ENCODE measurements at places on chromosomes 5 and 9.

- no peak for DNase-seq
These were observed 52.7 kb downstream of the RXRA start for GRCh38 chr9:134378901-134379338.

DNA sequence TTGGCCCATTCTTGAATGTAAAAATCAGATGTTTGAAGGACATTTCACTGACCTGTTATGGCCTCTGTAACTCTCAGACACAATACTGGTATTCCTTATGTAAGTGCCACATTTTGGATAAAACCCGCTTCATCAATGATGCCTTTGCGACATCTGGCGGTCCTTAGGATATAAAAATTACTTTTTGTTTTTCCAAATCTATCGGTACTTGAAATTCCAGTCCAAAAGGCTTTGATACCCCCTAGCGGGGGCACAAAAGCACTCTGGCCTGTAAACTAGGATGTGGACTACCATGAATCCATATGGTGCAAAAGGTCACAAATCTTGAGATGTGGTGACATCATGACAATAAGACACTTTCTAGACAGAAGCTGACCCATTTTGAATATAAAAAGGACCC, 291.8 kb downstream of the KIAA0825 start:
- DNase-seq = no peak

DNA sequence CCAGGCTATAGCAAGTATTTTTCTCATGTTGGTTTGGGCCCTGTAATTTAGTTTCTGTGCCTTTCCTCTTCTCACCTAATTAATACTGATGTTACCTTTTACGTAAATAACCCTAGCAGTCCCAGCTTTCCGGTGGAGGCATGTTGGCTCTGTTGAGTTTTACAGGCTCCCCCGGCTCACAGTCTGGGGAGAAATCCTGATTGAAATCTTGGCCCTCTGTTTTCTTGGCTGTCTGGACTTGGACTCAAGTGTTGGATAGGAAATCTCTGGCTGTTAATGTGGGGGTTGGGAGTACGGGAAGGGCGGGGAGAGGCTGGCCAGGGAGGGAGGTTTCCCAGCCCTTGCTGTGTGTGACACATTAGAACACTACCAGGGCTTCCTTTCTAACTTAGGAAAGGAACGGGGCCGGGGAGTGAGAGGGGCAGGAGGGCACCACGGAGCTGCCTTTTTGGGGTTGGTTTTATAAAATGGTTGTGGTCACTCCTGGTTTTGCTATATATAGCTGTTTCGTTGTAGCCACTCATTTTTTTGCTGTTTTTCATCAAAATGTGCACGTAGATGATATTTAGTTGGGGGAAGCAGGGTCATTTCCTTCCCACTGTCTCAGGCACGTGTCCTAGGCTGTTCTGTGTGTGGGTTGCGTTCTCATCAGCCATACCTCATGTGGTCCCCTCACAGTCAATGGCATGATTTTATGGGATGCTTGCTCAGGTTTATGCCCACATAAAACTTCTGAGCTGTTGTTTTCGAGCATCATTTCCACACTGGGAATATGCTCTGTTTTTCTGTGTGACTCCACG, 11.0 kb downstream of the TRIO start:
- no peak for DNase-seq

GRCh38 chr5:15927710-15928380, 251.7 kb downstream of the MARCHF11 start:
- DNase-seq = no peak

DNA sequence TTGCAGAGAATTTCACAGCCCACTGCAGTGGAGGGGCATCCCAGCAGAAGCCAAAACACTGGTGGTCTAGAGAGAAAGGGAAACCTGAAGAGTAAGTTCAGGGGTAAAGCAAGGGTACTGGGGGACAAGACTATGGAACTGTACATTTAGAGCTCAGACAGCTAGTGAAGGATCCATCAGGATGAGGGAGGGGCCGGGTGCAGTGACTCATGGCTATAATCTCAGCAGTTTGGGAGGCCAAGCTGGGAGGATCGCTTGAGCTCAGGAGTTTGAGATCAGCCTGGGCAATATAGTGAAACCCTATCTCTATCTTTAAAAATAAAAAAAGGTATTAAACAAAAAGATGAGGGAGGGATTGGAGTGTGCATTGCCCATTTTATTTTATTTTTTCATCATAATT, 7.8 kb upstream of the ANKH start:
- no peak for DNase-seq

- no peak for DNase-seq
These were observed 1.9 kb upstream of the CDKN2B start for GRCh38 chr9:22010866-22011625.

DNA sequence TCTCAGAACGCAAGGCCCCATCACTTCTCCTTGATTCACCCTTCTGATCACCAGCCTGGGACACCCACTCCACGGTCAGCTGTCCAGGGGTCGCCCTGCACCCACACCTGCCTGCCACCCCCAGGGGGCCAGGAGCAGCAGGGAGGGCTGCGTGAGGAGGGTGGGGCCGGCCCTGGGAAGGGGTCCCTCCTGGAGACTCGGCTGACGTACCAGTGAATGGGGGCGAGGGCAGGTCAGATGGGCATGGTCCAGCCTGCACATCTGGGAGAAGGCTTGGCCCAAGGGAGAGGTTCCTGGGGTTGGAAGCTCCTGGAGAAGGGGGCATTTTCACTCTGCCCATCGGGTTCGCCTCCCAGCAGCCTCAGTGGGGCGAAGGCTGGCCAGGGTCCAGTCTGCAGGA, 21.8 kb upstream of the SARDH start:
- no peak for DNase-seq

DNA sequence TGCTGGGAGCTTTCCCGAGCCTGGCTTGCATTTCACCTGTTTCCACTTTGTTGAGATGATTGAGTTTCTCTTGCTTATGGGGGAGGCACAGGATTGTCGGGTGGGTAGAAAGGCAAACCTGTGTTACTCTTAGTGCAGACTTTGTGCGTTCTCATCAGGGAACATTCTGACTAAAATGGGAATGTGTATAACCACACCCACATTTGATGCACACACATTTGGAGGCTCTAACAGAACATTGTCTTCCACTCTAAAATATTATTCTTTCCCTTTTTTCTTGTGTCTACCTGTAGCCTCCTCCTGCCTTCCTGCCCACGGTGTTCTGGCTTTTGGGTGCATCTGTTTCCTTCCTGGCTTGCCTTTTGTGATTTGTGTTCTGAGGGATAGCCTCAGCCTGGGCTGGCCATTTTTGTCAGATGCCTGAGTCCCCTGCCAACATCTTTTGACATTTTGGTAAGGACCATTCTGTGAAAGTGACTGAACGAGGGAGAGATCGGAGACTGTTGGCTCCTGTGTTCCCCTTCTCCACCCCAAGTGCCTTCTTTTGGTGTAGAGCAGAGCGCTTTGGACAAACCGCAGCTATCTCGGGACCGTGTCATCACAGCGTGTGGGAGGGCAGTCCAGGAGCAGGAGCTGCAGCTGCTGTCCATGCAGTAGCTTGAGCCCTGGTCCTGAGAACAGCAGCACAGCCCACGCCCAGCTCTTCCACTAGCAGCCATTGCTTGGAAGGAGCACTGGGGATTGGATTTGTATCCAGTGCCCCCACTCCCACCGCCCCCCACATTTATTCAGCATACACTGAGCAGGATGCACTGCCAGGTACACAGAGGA, 101.4 kb downstream of the ARHGAP26 start:
- DNase-seq = no peak

GRCh38 chr5:80592105-80592504, 22.0 kb upstream of the ANKRD34B start:
- DNase-seq = no peak

- no peak for DNase-seq
These were observed 19.4 kb downstream of the CXCL14 start for GRCh38 chr5:135559354-135559753.

GRCh38 chr9:133518200-133518599, 6.6 kb downstream of the MYMK start:
- DNase-seq = no peak

GRCh38 chr9:107018861-107019545, 156.0 kb downstream of the ZNF462 start:
- DNase-seq = no peak

GRCh38 chr5:110536120-110537115, 190.1 kb downstream of the TMEM232 start:
- no peak for DNase-seq

- DNase-seq = no peak
These were observed 102.3 kb upstream of the LARP1 start for GRCh38 chr5:154652746-154653417.

GRCh38 chr9:137685035-137685740, 66.4 kb downstream of the EHMT1 start:
- no peak for DNase-seq

DNA sequence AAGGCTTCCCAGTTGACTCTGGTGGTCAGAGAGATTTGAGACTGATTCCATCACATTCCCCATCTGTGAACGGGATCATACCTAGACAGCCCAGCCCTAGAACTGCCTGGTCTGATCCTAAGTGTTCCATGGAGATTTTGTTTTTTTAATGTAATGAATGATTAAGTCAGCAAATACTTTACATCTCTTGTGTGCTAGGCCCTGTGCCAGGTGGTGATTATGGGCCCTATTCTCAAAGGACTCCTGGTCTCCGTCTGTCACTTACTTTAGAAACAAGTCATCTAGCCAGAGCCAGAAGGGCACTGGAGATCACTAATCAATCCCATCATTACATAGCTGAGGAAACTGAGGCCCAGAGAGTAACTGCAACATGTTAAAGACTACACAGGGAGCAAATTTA, 1.1 kb upstream of the GPX3 start:
- no peak for DNase-seq

- DNase-seq = no peak
These were observed 21.6 kb downstream of the ANKRD33B start for GRCh38 chr5:10585518-10585915.

DNA sequence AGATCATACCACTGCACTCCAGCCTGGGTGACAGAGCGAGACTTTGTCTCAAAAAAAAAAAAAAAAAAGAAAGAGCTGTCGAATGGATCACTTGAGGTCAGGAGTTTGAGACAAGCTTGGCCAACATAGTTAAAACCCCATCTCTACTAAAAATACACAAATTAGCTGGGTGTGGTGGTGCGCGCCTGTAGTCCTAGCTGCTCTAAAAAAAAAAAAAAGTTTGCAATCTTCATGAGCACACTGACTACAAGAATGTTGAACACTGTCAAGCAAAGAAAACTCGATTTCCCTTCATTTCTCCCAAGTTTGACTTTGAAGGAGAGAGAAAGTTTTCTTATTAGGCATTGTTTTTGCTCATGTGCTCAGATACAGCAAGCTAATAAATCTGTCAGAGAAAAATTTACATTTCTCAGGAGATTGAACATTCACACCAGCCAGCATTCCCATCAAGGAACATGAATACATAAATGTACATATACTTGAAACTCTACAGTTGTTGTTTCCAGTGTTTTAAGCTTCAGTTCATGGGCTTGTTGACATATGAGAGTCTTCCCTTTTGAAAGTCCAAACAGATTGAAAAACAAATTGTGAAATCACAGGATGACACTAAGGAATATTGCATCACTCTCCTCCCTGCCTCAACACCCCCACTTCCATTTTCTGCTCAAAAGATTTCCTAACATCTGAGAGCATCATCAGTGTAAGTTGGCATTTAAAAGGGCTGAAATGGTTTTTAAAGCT, 81.8 kb downstream of the ARRDC3 start:
- DNase-seq = no peak

All from T-cell (primary cell).